ENCODE measurements at places on chromosomes 6 and 20. TPM values are rescaled to one million over a fixed set of nuclear protein-coding genes. Genes with fewer than 3 reads are reported as not detected.

DNA sequence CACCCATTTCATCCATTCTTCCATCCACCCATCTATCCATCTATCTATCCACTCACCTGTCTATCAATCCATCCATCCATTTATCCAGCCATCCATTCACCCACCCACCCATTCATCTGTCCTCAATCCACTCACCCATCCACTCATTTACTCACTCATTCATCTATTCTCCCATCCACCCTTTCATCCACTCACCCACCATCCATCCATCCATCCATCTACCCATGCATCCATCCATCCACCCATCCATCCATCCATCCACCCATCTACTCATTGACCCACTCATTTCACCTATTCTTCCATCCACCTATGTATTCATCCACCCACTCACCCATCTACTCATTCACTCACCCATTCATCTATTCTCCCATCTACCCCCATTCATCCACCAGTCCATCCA, 24.2 kb upstream of the PTGIS start:
- H3K27me3 ChIP-seq = no peaks in the 10 kb centered on the region
- H3K4me1 ChIP-seq = no peaks in the 10 kb centered on the region
- H3K27ac ChIP-seq = no peak overlapping the region

GRCh38 chr20:47857187-47857568, 71.9 kb upstream of the SULF2 start:
- H3K36me3 ChIP-seq = no peaks in the 10 kb centered on the region
- H3K27ac ChIP-seq = no peak overlapping the region
- no peaks in the 10 kb centered on the region for H3K27me3 ChIP-seq
- no peak for DNase-seq

GRCh38 chr6:167279766-167280446, 11.2 kb upstream of the UNC93A start:
- H3K4me3 ChIP-seq = no peak overlapping the region
- no peak overlapping the region for H3K27ac ChIP-seq
- peaks cover 5% of the 10 kb centered on the region for H3K27me3 ChIP-seq
- no peaks in the 10 kb centered on the region for H3K36me3 ChIP-seq
- DNase-seq = no peak

GRCh38 chr6:8944548-8944947, 509.2 kb upstream of the SLC35B3 start:
- no peak overlapping the region for H3K4me3 ChIP-seq
- H3K27me3 ChIP-seq = no peaks in the 10 kb centered on the region
- DNase-seq = no peak
- no peaks in the 10 kb centered on the region for H3K4me1 ChIP-seq
- H3K27ac ChIP-seq = no peak overlapping the region

DNA sequence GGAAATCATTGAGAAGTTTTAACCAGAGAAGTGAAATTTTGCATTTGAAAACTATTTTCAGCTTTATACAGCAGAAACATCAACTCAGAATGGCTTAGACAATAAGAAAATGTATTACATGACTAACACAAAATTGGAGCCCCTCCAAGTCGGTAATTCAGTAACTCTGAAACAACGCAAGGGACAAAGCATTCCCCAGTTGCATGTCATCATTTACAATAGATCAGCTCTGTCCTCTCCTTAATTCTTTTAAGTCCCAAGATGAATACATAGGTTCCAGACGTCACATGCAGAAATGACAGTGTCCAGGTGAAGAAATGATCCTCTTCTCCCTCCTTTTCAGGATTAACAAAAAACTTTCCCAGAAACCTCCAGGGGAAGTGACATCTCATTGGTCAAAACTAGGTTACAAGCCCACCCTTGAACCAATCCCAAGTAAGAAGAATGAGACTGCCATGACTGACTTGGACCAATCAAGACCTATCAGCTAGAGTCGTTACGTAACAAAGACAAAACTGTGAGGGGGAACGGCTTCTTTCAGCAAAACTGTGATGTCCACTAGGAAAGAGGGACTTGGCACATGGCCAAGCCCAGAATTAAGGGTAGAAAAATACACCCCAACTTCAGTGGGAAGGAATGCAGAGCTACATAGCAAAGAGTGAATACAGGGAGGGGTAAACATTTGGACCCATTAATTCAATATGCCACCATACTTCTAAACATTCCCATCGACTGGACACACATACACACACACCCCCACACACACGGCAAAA, 149.8 kb upstream of the PRND start:
- H3K4me3 ChIP-seq = no peak overlapping the region
- H3K4me1 ChIP-seq = no peaks in the 10 kb centered on the region
- no peaks in the 10 kb centered on the region for H3K27me3 ChIP-seq
- H3K27ac ChIP-seq = no peak overlapping the region
- no peak for DNase-seq

- no peak overlapping the region for H3K4me3 ChIP-seq
- no peak overlapping the region for H3K27ac ChIP-seq
- no peaks in the 10 kb centered on the region for H3K4me1 ChIP-seq
- peak; percentile 58 for DNase-seq
These were observed 201.0 kb upstream of the CEP162 start for GRCh38 chr6:84428300-84428907.

- H3K27ac ChIP-seq = peak overlapping the region; percentile 67
- H3K27me3 ChIP-seq = peaks cover 59% of the 10 kb centered on the region
- DNase-seq = peak; percentile 56
- peak overlapping the region; percentile 79 for H3K4me3 ChIP-seq
- peaks cover 24% of the 10 kb centered on the region for H3K4me1 ChIP-seq
- no peaks in the 10 kb centered on the region for H3K36me3 ChIP-seq
These were observed 9.2 kb downstream of the NRN1 start for GRCh38 chr6:5997420-5997987.

GRCh38 chr6:151179321-151179720, 60.4 kb upstream of the AKAP12 start:
- no peaks in the 10 kb centered on the region for H3K27me3 ChIP-seq
- H3K27ac ChIP-seq = no peak overlapping the region
- H3K4me3 ChIP-seq = no peak overlapping the region
- no peak for DNase-seq
- no peaks in the 10 kb centered on the region for H3K4me1 ChIP-seq

DNA sequence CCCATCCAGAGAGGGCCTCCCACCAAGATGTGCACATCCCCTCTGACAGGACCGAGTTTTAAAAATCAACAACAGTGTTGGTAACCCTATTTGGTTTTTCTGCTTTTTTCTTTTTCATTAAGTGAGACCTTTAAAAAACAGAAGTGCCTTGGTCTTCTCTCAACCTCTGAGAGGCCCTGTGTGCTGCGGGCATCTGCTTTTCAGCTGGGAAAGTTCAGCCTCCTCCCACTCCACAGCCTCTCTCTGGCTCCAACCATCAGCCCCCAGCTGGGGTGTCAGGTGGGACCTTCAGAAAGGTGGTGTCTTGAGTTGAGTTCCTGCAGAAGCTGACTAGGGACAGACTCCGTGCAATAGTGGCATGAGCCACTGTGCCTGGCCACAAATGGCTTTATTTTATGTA, 64.6 kb upstream of the ZMYND8 start:
- no peaks in the 10 kb centered on the region for H3K36me3 ChIP-seq
- no peak overlapping the region for H3K4me3 ChIP-seq
- H3K27me3 ChIP-seq = no peaks in the 10 kb centered on the region
- no peak for DNase-seq

- DNase-seq = no peak
- no peak overlapping the region for H3K27ac ChIP-seq
- no peak overlapping the region for H3K4me3 ChIP-seq
- H3K27me3 ChIP-seq = no peaks in the 10 kb centered on the region
- H3K4me1 ChIP-seq = peaks cover 4% of the 10 kb centered on the region
These were observed 124.0 kb upstream of the B3GAT2 start for GRCh38 chr6:71080826-71081225.

GRCh38 chr20:43736588-43737158, 9.9 kb upstream of the GTSF1L start:
- H3K27me3 ChIP-seq = no peaks in the 10 kb centered on the region
- DNase-seq = no peak
- H3K4me3 ChIP-seq = no peak overlapping the region
- H3K27ac ChIP-seq = no peak overlapping the region
- H3K4me1 ChIP-seq = no peaks in the 10 kb centered on the region
- H3K36me3 ChIP-seq = no peaks in the 10 kb centered on the region

DNA sequence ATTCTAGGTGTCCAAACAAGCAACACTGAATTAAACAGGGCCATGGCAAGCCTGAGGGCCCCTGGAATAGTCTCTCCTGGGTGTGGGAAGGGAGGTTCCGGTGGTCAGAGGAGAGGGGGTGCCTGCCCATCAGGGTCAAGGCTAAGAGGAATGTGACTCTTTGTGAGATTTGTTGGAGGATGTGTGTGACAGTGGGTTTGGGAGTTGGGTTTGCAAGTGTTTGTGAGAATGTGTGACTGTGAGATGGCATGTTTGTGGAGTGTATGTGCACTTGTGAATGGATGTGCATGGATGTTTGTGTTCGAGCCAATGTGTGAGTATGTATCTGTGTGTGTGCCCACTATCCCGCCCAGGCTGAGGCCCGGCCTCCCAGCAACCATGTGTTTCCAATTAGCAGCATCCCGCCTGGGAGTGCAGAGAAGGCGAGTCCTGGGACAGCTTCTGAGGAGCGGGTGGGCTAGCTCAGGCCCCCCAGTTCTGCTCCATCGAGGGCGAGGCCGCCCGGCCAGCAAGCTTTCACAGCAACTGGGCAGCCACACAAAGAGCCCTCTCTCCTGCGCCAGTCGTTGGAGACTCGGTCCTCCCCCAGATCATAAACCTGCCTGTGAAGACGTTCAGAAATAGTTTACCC, 12.6 kb downstream of the FOXC1 start:
- no peak overlapping the region for H3K4me3 ChIP-seq
- H3K36me3 ChIP-seq = no peaks in the 10 kb centered on the region
- no peak overlapping the region for H3K27ac ChIP-seq
- H3K4me1 ChIP-seq = peaks cover 8% of the 10 kb centered on the region
- no peaks in the 10 kb centered on the region for H3K27me3 ChIP-seq

DNA sequence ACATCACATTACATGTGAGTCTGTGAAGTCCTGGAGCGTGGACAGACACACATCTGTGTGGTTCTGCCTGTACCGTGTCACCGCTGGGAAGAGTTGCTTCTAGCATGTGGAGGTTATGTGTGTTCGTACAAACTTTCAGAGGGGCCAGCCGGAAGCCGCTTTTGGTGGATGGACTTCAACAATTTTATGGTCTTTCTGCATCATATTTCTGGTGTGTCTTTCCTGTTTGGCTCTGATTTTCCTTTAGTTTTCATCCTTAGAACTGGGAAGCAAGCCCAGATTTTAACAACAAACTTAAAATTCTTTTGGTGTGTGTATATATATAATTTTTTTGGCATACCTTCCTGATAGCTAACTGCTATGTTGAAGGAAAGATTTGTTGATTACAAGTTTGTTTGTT, 71.2 kb downstream of the TIAM2 start:
- no peak overlapping the region for H3K4me3 ChIP-seq
- no peaks in the 10 kb centered on the region for H3K4me1 ChIP-seq
- DNase-seq = no peak
- H3K27ac ChIP-seq = no peak overlapping the region
- H3K27me3 ChIP-seq = no peaks in the 10 kb centered on the region

DNA sequence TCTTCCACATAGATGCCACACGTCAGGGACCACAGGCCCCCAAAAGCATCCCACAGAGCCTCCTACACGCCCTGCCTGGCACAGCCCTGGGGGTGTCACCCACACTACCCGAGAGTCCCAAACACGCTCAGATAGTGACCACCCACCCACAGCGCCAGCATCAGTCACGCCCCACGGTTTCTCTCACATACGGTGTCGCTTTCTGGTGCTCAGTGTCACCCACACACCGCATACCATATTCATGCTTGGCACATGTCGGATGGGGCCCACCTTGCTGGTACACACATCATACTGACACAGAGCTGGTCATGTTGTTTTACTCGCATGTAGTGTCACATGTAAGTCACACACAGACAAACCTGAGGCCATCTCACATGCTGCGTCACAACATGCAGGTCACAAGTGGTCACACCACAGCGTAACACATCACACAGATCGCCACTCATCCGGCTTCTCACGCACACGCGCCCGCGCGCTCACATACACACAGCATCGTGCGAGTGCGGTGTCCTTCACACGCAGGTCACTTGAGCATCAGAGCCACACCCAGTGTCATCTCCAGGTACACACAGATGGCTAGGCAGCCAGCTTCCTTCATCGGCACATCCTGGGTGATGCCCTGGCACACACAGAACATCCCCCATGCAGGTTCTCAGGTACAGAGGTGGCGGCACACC, 3.4 kb downstream of the TEAD3 start:
- H3K4me1 ChIP-seq = peaks cover 59% of the 10 kb centered on the region
- no peak for DNase-seq
- H3K27me3 ChIP-seq = no peaks in the 10 kb centered on the region
- H3K36me3 ChIP-seq = no peaks in the 10 kb centered on the region

GRCh38 chr6:54959820-54960219, 113.2 kb downstream of the FAM83B start:
- no peak overlapping the region for H3K27ac ChIP-seq
- H3K36me3 ChIP-seq = no peaks in the 10 kb centered on the region
- H3K27me3 ChIP-seq = no peaks in the 10 kb centered on the region

DNA sequence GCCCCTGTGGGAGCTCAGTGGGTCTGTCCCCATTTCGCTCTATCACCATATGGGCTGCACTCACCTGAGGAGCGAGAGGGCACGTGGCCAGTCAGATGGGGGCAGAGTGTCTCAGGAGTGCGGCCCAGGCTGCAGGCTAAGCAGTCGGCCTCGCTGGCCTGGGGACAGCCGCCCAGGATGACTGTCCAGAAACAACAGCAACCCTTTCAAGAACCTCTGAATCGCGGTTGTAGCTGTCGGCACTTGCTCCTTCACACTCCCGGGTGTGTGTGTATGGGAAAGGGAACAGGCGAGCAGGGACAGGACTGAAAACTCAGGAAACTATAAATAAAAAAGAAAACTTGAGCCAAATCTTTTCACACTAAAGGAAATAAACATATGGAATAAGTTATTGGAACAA, 63.1 kb downstream of the TFAP2A start:
- no peaks in the 10 kb centered on the region for H3K4me1 ChIP-seq
- H3K27me3 ChIP-seq = no peaks in the 10 kb centered on the region
- DNase-seq = no peak
- no peak overlapping the region for H3K27ac ChIP-seq

GRCh38 chr6:79230149-79230548, 4.3 kb downstream of the HMGN3 start:
- no peak overlapping the region for H3K4me3 ChIP-seq
- peaks cover 31% of the 10 kb centered on the region for H3K4me1 ChIP-seq
- H3K36me3 ChIP-seq = no peaks in the 10 kb centered on the region
- H3K27ac ChIP-seq = no peak overlapping the region
- no peak for DNase-seq

NCOA6 gene
- total RNA-seq = 13.7 TPM

NRSN1 gene
- total RNA-seq = not detected

OTOR gene
- not detected for total RNA-seq

TCF21 gene
- total RNA-seq = 0.38 TPM

KCNQ5 gene
- total RNA-seq = 56.8 TPM

SLC17A9 gene
- total RNA-seq = 1.0 TPM

OLIG3 gene
- total RNA-seq = not detected

TNFAIP3 gene
- 11.9 TPM for total RNA-seq

SLC17A4 gene
- not detected for total RNA-seq

CDH4 gene
- total RNA-seq = 0.32 TPM

SPEF1 gene
- total RNA-seq = 0.13 TPM

APOM gene
- total RNA-seq = 2.4 TPM

ESR1 gene
- total RNA-seq = 2.8 TPM

HLA-DQA2 gene
- 0.16 TPM for total RNA-seq
